A549 treated with AZD2906 at 1 μM for 4 hours (cell line): ENCODE measurements at places on chromosomes 7 and 10. TPM values are rescaled to one million over a fixed set of nuclear protein-coding genes. Genes with fewer than 3 reads are reported as not detected.

HTRA1 gene
- total RNA-seq, result 47.9 to 56.4 TPM (median 48.7 TPM) in 5 replicates

CHAT gene
- not detected in 5 replicates for total RNA-seq

GIMAP7 gene
- total RNA-seq, result not detected in 5 replicates

CNPY1 gene
- not detected in 5 replicates for total RNA-seq

GRM3 gene
- not detected in 5 replicates for total RNA-seq

FAM25C gene
- total RNA-seq, result 1.0 to 3.0 TPM in 2 of 5 replicates, not detected in the others

MYOZ1 gene
- total RNA-seq, result 0.06 TPM in 1 of 5 replicates, not detected in the others

SEC31B gene
- 0.98 to 2.2 TPM (median 1.7 TPM) in 5 replicates for total RNA-seq

TAS2R3 gene
- total RNA-seq, result not detected in 5 replicates

GIMAP2 gene
- total RNA-seq, result not detected in 5 replicates

CUBN gene
- 0.02 to 0.06 TPM (median 0.05 TPM) in 5 replicates for total RNA-seq

GPAM gene
- 5.5 to 6.9 TPM (median 6.6 TPM) in 5 replicates for total RNA-seq

MKX gene
- total RNA-seq, result not detected in 5 replicates

ZNF467 gene
- 0.92 to 1.6 TPM (median 1.2 TPM) in 5 replicates for total RNA-seq

LANCL2 gene
- total RNA-seq, result 12.8 to 15.6 TPM (median 14.8 TPM) in 5 replicates

PCBD1 gene
- total RNA-seq, result 182 to 253 TPM (median 230 TPM) in 5 replicates

HMX2 gene
- 0.07 to 0.17 TPM (median 0.08 TPM) in 3 of 5 replicates, not detected in the others for total RNA-seq
